ENCODE measurements at places on chromosomes 5 and 9.

DNA sequence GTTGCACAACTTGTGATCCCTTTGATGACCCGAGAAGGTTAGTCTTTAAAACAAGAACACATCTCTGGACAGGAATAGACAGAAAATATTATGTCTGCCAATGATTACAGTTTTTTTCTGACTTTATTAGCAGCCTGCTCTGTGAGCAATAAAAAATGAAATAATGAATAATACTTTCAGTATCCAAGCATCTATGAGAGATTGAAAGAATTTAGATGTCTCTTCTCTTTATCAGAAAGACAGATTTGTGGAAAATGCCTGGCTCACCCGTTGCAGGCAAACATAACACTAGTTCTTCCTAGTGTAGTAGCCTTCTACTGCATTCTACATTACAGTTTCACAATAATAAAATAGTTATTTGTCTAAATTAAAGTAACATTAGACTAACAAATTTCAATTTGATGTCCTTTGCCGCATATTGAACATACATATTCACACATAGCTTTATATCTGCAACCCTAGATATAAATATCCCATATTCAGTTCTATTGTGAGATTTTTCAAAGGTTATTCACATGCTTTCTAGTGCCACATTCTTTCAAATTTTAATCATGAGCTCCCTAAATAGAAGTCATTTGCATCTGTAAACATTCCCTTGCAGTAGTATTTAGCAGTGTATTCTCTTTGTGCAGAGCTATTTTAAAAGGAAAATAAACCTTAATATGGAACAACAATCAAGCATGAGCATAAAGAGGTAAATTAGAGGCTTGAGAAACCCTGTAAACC, 267.3 kb downstream of the EFNA5 start:
- no peak for DNase-seq

DNA sequence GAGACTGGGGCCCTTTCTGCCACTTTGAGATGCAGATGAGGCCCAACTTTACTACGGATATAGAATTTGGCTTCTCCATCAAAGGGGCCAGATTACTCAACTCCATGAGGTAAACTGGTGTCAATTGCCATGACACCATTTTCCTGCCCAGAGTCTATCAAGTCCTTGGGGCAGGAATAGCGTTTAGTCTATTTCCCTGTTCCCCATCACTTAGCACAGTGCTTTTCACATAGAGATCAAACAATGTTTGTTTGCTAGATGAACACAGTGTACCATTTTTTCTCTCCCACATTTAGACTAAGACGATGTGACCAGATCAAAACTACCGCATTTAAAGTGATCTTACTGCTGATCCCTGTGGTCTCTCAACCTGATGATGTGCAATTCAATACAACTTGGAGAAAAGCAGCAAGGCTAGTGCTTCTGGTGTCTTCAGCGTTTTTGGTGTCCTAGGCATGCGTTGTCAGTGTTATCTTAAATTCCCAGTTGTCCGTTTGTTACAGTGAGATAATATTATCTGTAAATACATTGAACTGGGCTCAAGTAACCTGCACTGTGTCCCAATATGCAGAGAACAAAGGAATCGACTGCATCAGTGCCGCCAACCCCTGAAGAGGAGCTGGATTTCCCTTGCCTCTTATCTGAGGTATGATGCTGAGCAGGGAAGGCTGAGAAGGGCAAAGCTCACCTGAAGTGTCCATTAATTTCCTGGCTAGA, 446.2 kb downstream of the PLK2 start:
- no peak for DNase-seq

DNA sequence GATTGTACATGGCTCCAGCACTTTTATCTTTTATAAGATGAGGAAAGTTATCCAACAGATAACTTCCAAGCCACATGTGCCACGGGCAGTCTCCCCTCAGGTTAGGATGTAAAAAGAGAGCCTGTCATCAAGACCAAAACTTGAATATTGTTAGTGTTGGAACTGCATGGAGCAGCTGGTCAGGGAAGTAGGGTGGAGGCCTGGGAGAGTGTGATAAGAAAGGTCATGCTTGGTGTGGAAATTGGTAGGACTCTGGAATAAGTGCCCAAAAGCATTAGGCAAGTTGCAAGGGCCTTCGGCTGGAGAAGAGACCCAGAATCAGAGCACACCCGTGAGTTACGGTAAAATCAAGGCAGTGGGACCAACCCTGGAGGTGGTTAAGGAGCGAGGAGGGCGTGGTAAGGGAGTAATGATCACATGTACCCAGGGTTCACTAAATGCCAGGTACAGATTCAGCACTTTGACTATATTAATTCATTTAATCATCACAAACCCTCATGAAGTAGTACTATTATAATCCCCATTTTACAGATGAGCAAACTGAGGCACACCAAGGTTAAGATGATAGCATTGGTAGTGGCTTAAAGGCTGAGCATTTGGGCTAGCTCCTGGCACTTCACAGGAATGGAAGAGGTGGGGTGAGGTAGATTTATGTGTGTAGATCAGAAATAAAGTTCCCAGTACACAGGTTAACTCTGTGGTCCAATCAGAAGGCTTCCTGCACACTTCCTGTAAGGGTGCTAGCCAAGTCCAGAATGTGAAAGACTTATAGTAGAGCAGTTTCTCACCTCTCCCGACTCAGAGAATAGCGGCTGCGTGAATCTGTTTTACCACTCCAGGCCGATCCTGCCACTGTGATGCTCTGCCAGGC, 96.5 kb upstream of the ZNF608 start:
- DNase-seq, result no peak

- DNase-seq, result no peak
Measured at GRCh38 chr5:141973871-141974595, 5.1 kb downstream of the RNF14 start.

- no peak for DNase-seq
Measured at GRCh38 chr9:92180669-92181181, 65.5 kb upstream of the SPTLC1 start.

GRCh38 chr5:11815481-11815880, 88.8 kb downstream of the CTNND2 start:
- no peak for DNase-seq

GRCh38 chr5:97242341-97242740, 59.3 kb upstream of the RIOK2 start:
- DNase-seq, result no peak

GRCh38 chr9:105466898-105467455, 19.1 kb downstream of the FSD1L start:
- DNase-seq, result no peak

DNA sequence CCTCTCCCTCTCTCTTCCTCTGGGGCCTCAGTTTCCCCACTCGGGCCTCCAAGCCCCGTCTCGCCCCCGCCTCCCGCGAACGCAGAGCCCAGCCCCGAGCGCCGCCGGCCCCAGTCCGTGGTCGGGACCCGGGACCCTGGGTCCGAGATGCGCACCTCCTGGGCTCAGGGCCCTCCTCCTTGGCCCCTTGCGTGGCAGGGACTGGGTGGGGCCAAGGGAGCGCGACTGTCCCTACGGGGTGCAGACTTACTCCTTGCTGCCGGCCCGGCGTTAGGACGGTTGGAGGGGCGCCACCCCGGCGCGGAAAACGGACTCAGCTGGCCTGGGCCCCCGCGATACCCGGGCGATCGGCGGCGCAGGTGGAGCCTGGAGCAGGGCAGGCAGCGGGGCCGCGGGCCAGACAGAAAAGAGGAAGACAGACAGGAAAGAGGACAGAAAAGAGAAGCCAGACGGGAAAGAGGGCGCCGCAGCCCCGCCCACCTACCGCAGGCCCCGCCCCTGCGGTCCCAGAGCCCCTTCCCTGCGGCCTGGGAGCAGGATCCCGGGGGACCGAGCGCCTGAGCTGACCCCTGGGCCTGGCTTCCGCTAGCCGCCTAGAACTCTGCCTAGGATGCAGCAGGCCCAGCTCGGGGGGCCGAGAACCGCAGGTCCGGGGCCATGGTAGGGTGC, at the start of gene GBGT1:
GBGT1 (minus strand) TSS at position 411 of the 669 bp plus-strand sequence. CDS start 1,502 bp downstream, outside the sequence.
- DNase-seq, result no peak

- DNase-seq, result no peak
Measured at GRCh38 chr9:11618241-11618805, 1005.5 kb upstream of the PTPRD start.

- peak; percentile 63 for DNase-seq
Measured at GRCh38 chr9:8337834-8338766, 538.5 kb upstream of the DMAC1 start.

DNA sequence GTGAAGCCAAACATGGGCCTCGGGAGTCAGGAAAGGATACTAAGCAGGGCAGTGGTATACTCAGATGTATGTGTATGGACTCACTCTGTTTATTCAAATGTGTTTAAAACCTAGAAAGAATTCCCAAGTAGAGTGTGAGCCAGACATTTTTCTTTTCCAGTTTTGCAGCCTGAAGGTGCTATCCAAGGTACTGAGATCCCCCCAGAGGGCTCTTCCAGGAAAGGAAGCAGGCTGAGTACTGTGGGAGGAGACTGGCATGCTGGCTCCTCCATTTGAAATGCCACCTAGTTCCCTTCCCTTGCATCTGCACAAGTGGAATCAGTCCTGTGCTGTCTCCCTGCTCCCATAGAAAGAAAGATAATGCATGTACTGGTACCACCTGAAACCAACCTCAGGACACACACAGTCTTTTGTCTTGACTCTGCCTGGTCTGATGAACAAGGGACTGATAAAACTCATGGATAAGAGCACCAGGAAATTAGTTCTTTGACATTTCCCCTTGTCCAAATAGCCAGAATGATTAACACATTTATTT, 85.9 kb downstream of the HRH2 start:
- DNase-seq, result no peak

DNA sequence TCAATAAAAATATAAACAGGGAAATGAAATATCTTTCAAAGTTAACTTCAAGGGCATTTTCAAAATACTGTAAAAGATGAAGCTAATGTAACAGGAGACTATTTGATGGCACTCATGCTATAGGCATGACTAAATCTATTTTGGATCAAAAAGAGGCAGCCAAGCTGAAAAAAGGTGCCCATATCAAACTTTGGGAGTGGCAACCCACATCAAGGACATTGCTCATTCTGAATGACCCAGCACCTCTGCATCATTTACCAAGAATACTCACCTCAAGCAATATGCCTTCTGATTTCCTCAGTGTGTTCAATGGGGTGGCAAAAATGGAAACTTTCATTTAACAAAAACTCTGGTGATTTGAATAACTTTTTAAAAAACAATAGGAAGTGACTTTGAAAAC, 853.3 kb downstream of the TLE1 start:
- no peak for DNase-seq

DNA sequence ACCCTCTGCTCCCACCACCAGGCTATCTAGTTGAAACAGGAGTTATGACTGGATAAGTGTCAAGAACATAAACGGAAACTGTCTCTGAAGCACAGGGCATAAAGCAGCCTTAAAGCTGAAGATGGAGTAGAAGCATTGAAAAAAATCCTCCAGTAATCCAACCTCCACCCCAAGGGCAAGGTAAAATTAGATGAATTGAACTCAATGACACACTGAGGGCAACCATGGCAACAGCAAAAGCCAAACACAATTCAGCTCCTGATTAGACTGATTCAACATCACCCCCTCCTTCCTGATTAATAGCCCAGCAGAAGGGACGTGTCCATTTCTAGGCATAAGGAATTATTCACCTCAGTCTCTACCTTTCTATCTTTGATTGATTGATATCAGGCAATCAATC, 183.2 kb upstream of the MAP3K1 start:
- DNase-seq, result no peak

GRCh38 chr5:54621048-54621447, 103.5 kb downstream of the SNX18 start:
- DNase-seq, result no peak

DNA sequence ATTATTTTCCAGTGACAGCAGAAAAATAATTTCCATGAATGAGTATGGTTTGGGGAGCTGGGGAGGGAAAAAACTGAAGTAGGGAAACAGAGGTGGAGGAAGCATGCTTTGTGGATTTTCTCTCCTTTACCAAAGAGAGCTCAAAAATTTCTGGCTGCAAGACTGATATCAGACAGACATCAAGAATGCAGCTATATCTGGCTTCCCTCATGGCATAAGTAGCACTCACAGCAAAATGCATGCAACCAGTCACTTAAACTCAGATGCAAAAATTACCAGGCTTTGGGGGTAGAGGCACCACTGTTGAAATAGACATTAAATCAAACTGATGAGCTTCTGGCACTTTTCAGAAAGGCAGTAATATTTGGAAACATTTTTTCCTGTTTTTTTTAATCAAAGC, 196.9 kb downstream of the TSSK1B start:
- no peak for DNase-seq

DNA sequence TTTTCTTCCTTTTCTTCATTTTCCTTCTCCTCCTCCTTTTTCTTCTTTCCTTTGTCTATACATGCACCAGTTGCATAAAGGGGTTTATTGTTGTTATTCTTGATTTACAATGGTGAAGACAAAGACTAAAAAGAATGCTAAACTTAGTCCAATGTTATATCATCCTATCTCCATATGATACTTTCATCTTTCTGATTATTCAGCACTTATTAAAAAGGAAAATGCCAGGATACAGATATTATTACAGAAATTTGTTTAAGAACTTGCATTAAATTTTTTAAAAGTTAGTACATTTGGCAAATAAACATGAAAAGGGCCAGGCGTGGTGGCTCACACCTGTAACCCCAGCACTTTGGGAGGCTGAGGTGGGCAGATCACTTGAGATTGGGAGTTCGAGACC, 1074.9 kb downstream of the EFNA5 start:
- no peak for DNase-seq

- DNase-seq, result no peak
Measured at GRCh38 chr9:105059252-105059651, 131.3 kb upstream of the ABCA1 start.

GRCh38 chr5:44536650-44537260, 147.5 kb upstream of the FGF10 start:
- peak; percentile 23 for DNase-seq

GRCh38 chr9:27471366-27471765, 52.7 kb upstream of the IFNK start:
- no peak for DNase-seq

DNA sequence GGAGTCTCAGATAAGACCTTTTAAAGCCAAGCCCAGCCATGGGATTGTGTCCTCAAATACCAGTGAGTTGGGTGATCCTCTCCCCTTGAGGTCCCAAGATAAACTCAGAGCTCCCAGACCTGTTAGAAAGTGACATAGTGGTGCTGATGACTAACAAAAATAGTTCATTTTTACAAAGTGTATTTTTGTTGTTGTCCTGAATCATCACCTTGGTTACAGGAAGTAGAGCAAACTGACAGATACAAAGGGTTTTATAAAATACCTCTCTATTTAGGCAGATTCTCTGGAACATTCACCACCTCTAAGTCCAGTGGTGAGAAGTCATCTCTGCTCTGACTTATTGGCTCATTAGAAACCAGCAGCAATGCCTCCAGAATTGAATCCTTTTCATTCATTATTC, 259.3 kb downstream of the CEMIP2 start:
- DNase-seq, result no peak
